Astrocyte of the cerebellum (primary cell): ENCODE measurements at places on chromosomes 6 and 20.

GRCh38 chr6:135170238-135170637, 10.9 kb upstream of the MYB start:
- DNase-seq: no peak

DNA sequence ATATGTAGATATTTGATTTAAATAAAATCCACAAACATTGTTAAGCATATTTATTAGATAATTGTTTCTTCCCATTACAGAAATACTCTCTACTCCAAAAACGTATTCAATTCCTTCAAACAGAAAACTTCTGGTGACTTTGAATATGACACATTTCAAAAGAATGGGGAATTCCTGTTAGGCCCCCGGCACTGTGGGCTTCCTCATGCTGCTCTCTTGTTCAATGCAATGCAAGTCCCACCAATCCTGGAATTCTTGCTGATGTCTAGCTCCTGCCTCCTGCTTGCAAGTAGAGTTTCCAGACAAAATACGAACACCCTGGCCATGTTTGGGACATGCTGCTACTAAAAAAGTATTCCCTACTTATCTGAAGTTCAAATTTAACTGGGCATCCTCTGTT, 544.1 kb downstream of the QKI start:
- peak; percentile 74 for DNase-seq

GRCh38 chr6:13884397-13884796, 40.4 kb upstream of the RNF182 start:
- no peak for DNase-seq

DNA sequence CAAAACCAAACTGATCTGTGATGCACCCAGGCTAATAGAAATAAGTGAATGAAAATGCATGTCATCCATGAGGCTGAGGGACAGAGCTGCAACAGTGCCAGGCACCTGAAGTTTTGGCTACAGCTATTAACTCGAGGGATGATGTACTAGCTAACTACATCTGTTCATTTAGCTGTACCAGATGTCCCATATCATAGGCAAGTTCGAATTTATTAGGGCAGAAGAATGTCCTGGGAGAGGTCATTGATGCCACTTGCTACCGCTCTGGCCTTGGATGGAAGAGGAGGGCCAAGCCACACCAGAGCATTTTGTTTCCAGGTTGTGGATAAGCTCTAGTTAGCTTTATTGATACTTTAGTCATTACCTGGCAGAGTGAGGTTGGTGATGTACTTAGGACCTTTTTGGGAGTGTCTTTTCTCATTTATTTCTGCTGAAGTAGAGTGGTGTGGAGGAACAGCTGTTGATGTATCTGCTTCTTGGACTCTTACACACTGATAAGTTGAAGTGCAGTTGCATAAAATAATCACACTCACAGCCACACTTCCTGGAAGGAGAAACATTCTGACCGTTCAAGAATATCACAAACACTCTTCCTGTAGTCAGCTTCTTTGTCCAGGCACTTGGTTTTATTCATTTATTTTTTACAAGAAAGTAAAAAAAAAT, 8.2 kb downstream of the ZFAND3 start:
- DNase-seq: no peak

- DNase-seq: no peak
These were observed 215.7 kb downstream of the CDC5L start for GRCh38 chr6:44603044-44603686.

DNA sequence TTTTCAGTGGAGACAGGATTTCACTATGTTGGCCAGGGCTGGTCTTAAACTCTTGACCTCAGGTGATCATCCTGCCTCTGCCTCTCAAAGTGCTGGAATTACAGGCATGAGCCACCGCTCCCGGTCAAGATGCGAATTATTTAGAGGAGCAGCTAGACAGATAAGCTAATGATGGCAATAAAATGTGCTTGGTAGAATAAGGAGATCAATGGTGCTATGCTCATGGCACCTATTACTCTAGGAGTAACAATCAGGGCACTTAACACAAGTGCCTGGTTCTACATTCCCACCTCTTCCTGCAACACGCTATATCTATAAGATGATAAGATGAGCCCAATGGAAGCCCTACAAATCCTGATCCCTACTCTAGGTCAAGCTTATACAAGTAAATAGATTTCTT, 61.4 kb upstream of the LOC128125822 start:
- DNase-seq: no peak

- no peak for DNase-seq
These were observed 317.8 kb downstream of the C6orf118 start for GRCh38 chr6:164991573-164991972.

DNA sequence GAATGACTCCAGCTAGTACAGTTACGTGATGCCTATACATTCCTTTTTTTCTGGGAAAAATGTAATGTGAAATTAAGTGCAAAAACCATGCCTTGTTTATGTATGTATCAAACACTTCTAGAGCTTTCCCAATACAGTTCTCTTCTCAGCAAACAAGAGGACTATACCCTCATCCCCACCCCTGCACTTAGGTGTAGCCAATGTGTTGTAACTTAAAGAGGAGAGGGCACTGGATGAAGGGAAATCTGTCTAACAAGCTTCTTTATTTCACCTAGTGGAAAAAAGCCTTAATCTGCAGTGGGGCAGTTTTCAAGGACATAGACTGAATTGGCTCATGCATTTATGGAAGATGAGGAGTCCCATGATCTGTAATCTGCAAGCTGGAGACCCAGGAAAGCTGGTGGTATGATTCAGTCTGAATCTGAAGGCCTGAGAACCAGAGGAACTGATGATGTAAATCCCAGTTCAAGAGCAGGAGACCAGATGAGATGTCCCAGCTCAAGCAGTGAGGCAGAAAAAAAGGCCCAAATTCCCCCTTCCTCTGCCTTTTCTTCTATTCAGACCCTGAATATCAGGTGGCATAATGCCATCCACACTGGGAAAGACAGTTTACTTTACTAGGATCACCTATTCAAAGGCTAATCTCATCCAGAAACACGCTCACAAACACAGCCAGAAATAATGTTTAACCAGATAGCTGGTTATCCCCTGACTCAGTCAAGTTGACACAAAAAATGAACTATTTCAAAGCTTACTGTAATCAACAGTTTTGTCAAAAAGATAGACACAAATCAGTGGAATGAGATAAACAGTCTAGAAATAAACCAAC, 25.8 kb upstream of the SLC17A3 start:
- DNase-seq: no peak

- peak; percentile 44 for DNase-seq
These were observed 48.7 kb upstream of the TAB2 start for GRCh38 chr6:149268768-149269167.

GRCh38 chr6:158969148-158969547, 30.9 kb downstream of the RSPH3 start:
- DNase-seq: no peak

DNA sequence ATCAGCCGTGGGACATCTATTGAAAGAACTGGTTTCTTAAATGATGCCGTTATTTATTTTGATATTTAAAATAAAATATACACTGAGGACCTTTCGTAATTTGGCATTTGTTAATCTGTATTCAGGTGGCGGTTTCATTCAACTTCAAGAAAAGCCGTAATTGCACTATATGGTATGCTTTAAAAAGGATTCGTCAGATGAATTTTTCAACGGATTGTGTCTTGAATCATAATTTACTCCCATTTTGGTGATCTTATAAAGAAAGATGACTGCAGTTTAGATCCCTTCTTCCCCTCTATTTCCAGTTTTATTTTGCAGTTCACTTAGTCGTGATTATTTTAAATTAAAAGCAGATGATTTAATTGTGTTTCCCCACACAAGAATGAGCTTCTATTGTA, 761 bp downstream of the KLHL32 start:
- no peak for DNase-seq

GRCh38 chr6:109655761-109656262, 35.2 kb downstream of the AK9 start:
- no peak for DNase-seq

- DNase-seq: no peak
These were observed 53.7 kb downstream of the NUDT3 start for GRCh38 chr6:34338811-34339210.

GRCh38 chr20:51412951-51413481, 129.5 kb downstream of the NFATC2 start:
- DNase-seq: no peak

DNA sequence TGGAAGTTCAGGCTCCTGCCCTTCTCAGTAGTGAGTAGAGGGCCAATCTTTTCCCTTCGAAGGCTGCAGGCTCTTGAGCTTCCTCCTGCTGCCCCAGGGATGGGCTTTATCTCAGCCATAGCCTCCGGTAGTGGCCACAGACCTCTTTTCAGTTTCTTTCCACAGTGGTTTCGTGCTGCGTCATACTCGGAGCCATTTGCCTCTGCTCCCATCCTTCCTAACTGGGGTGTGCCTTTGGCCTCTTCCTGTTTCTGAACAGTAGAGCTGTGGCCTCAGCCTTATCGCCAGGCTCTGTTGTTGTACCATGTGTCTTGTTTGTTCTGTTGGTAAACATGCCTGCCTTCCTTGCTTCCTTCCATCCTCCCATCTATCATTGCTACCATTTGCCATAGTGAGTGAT, 54.1 kb downstream of the TULP4 start:
- no peak for DNase-seq

GRCh38 chr20:63449025-63449424, 23.4 kb downstream of the KCNQ2 start:
- no peak for DNase-seq

DNA sequence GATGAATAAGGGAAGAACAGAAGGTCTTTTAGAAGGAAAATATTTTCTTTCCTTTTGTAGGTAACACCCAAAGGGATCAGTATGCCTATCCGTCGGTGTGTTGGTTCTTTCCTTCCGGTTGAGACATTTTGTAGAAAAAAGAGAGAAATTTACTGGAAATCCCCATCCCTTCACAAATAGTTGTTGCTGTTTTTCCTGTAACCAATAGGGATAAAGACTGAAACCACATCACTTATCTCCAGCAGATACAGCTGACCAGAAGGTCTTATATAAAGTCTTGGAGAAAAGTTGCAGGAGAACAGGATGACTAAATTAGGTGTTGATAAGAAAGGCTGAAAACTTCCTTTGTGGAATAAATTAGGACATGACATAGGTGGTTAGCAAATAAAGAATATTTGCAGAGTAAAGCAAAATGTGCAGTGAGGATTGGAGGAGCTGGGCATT, 14.8 kb upstream of the HLA-DRB1 start:
- DNase-seq: no peak

DNA sequence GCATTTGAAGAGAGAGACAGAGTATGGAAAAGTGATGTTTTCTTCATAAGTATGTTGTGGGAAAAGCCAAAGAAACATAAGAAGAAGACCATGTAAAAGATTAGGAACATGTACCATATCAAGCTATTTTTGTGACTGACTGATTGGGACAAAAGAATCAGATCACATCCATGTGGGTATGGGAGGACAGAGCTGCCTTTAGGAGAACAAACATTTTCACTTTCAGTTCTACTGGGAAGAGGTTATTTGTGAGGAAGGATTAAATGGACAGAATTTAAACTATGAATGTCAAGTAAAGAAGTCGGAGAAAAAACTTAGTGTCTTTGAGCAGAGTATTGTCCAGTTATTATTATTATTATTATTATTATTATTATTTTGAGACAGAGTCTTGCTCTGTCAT, 124.4 kb upstream of the HCRTR2 start:
- DNase-seq: no peak

DNA sequence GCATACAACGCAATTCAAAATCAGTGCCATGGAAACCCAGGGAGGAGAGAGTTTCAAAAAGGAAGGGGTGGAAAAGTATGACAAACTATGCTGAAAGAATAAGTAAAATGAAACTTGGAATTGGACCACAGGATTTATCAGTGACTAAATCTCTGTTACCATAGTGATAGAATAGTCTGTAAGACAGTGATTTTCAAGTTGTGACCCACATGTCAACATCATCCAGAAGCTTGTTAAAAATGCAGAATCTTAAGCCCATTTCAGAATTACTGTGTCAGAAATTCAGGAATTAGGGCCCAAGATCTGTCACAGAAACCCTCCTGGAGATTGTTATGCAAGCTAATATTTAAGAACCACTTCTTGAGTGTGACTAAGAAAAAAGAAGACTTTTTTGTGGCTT, 417.7 kb upstream of the JAG1 start:
- no peak for DNase-seq

- DNase-seq: no peak
These were observed 19.4 kb upstream of the COL19A1 start for GRCh38 chr6:69846770-69847491.

GRCh38 chr6:143973097-143973966, 34.7 kb downstream of the PLAGL1 start:
- no peak for DNase-seq

- no peak for DNase-seq
These were observed 338.7 kb upstream of the ARID1B start for GRCh38 chr6:156438350-156438923.

GRCh38 chr20:2093883-2094282, 7.7 kb upstream of the STK35 start:
- DNase-seq: no peak

DNA sequence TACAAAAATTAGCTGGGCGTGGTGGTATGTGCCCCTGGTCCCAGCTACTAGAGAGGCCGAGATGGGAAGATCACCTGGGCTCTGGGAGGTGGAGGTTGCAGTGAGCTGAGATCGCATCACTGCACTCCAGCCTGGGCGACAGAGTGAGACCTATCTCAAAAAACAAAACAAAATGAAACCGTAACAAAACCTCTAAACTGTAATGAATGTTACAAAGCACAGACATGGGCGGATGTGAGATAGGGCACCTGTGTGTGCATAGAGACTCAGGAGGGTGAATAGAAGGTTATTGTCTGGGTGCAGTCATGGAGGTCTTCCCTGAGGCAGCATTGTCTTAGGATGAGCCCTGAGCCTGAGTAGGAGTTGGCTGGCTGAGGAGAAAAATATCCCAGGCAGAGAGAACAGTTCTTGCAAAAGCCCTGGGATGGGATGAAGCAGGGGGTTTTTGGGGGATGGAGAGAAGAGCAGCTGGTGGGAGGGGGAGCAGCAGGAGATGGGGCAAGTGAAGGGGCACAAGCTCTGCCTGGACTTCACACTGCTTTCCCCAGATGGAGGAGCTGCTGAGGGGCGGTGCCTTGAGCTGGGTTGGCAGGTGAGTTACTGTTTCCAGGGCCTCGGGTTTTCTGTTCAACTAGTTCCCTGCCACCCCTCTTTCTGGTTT, 5.2 kb downstream of the BCAS4 start:
- no peak for DNase-seq

DNA sequence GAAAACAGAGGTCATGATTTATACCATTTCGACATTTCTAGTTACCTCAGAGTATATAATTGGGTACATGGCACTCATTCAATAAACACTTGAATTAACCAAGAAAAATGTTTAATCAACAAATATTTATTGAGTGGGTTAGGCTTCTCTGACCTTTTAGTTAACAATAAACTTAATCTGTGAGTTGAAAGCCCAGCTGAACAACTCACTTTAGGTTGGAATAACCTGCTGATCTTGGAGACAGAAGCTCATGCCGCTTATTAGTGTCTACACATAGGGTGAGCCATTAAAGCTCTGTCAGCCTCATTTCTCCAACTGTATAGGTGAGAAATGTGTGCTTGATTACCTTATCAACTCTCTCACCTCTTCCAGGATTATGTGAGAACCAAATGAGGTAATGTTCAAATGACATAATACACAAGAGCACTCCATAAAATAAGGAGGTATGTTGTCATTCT, 98.2 kb upstream of the DTNBP1 start:
- no peak for DNase-seq

- peak; percentile 68 for DNase-seq
These were observed 124.4 kb upstream of the NUP153 start for GRCh38 chr6:17831135-17831534.

- DNase-seq: no peak
These were observed 615.5 kb upstream of the AGPAT4 start for GRCh38 chr6:161889324-161889723.
